ENCODE measurements at places on chromosomes 11 and 22.
A peak's percentile ranks its signal among the peaks of the same experiment; 100 is the strongest.

- no peak for DNase-seq
These were observed 128.8 kb downstream of the ST3GAL4 start for GRCh38 chr11:126484266-126484665.

- no peak for DNase-seq
These were observed 51.8 kb downstream of the ALX4 start for GRCh38 chr11:44258190-44258489.

DNA sequence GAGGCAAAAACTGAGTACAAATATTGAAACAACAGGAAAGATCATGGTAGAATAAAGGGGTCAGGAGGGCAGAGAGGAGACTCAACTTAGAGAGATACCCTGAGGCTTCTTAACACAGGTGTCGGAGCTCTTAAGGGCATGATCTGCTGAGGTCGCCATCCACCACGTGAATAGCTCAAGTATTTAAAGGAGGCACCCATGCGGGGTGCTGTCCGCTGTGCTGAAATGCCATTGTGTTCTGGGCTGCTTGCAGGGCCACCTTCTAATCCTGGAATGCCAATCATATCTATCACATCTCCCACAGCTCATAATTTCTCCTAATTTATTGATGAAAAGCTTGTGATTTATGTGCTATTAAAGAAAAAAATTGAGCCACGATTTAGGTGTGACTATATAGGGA lies 90.2 kb downstream of the SEZ6L start:
- DNase-seq = peak; percentile 11

- no peak for DNase-seq
These were observed 85.7 kb downstream of the NECTIN1 start for GRCh38 chr11:119643212-119643875.

GRCh38 chr11:85086504-85087284 lies 540.5 kb downstream of the DLG2 start:
- no peak for DNase-seq

DNA sequence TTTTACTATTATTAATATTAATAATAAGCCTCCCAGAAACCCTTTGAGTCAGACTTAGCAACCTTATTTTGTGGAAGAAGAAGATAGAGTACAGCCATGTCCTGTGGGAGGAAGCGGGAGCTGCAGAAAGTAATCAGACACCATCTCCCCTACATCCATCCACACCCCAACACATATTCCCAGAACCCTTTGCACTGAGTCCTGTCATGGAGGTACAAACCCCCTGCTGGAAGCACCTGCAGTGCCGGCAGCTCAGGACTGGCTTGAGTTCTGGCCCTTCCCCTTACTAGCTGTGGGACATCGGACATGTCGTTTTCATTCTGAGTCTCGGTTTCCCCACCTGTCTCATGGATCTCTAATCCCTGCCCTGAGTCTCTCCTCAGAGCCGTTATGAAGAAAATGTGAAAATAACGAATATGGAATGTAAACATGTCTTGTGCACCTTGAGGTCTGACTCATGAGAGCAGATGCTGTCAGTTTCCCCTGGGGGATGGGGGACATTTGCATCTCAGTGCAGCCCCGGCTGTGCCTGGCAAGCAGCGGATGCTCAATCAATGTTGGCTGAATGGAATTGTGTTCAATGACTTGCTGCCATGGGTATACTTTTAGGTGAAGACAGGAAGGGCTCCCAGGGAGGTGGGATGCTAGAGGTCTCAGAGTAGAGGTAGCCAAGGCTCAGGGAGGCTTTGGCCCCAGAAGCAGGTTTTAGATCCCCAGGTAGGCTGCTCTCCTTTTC lies 45.4 kb downstream of the TP53I11 start:
- DNase-seq = no peak

GRCh38 chr11:69259096-69259495 lies 34.9 kb upstream of the MYEOV start:
- DNase-seq = no peak

GRCh38 chr11:128921793-128922192 lies 20.9 kb downstream of the TP53AIP1 start:
- DNase-seq = no peak

- no peak for DNase-seq
These were observed 8.5 kb downstream of the BIK start for GRCh38 chr22:43118953-43119458.

GRCh38 chr11:111299101-111300026 lies 1.0 kb downstream of the POU2AF3 start:
- DNase-seq = peak; percentile 58

DNA sequence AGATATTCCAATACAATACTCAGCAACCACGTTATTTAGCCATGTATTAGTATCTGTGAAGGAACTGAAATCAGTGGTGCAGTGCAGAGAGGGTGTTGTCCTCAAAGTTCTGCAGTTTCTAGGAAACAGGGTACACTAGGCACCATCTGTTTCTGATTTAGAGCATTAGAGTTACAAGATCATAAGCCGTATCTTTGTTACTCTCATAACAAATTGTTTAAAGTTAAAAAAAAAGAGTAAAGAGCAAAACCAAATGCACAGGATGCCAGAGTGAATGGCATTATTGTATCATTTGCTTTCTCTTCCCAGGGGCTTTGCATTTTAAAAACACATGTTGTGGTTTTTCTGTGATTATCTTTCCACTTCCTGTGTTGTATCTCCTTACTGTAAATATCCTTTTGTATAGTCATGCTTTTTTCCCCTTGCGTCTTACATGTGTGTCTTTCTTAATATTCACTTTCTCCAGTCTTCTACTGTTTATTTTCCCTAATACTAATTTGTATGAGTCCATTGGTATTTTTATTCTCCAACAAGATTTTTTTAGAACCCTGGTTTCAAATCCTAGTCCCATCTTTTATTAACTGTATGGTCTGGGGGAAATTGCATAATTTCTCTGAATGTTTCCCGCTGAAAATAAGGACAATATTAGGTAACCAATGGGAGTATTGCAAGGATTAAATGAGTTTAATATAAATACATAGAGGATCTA lies 15.2 kb upstream of the NUP160 start:
- DNase-seq = no peak

DNA sequence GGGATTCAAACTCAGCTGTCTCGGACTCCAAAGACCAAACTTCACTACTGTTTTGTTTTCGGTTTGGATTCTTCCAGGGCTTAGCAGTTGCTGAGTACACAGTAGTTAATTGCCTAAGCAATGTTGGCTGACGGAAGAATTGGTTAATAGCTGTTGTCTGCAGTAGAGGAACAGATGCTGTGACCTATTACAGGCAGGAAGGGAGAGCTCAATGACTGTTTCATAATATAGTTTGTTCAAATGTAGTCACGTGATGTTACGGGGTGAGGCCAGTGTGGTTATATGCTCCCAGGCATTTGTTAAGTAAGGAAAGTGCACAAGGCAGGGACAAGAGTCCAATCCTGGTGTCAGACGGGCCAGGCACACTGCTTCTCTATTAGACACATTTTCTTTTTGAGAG lies 222.6 kb upstream of the CCDC90B start:
- DNase-seq = no peak

DNA sequence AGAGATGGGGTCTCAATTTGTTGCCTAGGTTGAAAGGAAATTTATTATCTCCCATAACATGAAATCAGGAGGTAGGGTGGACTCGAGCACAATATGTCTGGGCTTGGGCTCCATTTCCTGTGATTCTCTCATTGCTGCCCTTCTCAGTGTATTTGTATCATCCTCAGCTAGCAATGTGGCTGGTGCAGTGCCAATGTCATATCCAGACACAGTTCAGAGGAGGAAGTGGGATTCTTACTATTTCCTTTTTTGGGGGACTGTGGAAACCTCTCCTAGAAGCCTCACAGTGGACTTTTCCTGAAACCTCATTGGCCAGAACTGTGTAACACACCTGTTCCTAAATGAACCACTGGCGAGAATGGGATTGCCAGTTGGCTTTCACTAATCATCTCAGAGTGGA lies 21.0 kb upstream of the SWAP70 start:
- no peak for DNase-seq

DNA sequence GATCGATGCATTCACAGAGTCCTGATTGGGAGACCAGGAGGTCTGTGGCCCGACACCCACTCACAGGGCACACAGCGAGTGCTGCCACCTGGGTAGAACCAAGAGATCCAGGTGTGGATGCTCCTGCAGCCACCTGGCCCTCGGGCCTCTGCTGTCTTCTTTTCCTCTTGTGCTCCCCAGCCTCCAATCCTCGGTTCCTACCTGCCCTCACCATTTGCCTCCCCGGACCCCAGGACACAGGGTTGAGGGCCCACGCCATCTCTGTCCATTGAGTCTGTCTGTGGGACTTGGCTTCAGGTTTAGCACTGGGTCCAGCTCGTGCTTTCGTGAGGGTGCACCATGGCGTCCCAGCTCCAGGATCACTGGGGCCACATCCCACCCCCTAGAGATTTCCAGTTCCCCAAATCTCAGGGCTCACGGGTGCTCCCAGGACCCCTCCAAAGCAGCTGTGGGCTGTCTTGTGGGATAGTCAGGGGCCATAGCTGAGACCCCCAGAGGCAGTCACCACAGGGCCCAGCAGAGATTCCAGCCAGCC lies 591.1 kb downstream of the BRD1 start:
- DNase-seq = no peak

GRCh38 chr11:70477176-70477575 lies 78.8 kb downstream of the CTTN start:
- no peak for DNase-seq

- DNase-seq = no peak
These were observed 4.0 kb downstream of the APOL4 start for GRCh38 chr22:36197514-36198146.

- DNase-seq = no peak
These were observed 28.1 kb upstream of the CHORDC1 start for GRCh38 chr11:90250970-90251369.

GRCh38 chr11:43871051-43871450 lies 9.6 kb upstream of the ALKBH3 start:
- DNase-seq = no peak

DNA sequence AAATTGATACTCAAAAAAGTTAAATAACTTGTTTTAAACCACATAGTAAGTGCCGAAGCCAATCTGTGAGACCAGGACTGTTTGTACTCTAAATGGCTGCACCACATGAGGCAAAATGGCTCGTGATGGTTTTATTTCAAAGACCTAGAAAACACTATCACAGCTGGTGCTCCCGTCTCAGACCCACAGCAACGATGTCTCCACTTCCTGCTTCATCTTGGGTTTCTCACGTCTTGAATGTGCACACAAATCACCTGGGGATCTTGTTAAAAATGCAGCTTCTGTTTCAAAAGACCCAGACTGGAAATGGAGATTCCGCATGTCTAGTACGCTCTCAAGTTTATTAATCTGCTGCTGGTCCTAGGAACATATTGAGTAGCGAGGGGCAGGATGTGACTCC lies 1.2 kb downstream of the CD3E start:
- DNase-seq = no peak

- DNase-seq = no peak
These were observed 111.9 kb upstream of the TOP3B start for GRCh38 chr22:22094514-22094913.

DNA sequence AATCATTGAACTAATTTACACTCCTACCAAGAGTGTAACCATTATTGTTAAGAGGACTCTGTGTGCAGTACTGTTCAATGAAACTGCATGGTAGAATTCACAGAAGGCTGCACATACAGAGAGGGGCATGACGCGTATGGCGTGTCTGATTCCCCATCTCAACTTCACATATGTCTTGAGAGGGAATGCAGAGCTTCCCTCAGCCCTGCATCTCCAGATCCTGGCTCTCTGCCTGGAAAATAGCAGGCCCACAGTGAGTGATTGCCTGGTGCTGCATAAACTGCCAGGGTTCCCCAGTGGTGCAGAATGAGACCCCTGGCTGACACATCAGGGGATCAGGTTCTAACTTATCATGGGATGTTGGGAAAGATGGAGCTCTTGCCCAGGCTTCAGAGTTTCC lies 260.2 kb upstream of the ISX start:
- no peak for DNase-seq

GRCh38 chr22:37981282-37982011 lies 2.9 kb downstream of the SOX10 start:
- DNase-seq = no peak

GRCh38 chr22:47352920-47353700 lies 590.7 kb downstream of the TBC1D22A start:
- no peak for DNase-seq

- no peak for DNase-seq
These were observed 15.6 kb downstream of the NPTXR start for GRCh38 chr22:38828191-38828590.

- DNase-seq = no peak
These were observed 140.4 kb downstream of the WNT7B start for GRCh38 chr22:45836418-45837169.

GRCh38 chr11:46609386-46609785 lies 7.6 kb downstream of the HARBI1 start:
- no peak for DNase-seq

- peak; percentile 67 for DNase-seq
These were observed 20.5 kb upstream of the SCGB1A1 start for GRCh38 chr11:62398011-62398994.

DNA sequence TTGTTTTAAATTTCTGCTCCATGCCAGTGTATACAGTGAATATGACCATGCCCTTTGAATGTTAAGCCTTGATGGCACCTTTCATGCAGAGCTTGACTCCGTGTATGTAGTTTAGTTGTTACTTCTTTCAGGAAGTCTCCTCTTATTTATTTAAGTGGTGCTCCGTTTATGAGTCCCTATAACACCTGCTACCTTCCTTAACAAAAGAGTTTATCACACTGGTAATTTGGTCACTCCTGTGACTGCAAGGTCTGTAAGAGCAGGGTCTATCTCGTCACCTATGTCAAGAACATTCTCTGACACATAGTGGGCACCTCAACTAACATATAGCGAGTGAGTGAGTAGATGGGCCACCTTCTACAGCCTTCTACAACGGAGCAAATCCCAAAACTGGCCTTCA lies 152.5 kb downstream of the CCDC34 start:
- no peak for DNase-seq

DNA sequence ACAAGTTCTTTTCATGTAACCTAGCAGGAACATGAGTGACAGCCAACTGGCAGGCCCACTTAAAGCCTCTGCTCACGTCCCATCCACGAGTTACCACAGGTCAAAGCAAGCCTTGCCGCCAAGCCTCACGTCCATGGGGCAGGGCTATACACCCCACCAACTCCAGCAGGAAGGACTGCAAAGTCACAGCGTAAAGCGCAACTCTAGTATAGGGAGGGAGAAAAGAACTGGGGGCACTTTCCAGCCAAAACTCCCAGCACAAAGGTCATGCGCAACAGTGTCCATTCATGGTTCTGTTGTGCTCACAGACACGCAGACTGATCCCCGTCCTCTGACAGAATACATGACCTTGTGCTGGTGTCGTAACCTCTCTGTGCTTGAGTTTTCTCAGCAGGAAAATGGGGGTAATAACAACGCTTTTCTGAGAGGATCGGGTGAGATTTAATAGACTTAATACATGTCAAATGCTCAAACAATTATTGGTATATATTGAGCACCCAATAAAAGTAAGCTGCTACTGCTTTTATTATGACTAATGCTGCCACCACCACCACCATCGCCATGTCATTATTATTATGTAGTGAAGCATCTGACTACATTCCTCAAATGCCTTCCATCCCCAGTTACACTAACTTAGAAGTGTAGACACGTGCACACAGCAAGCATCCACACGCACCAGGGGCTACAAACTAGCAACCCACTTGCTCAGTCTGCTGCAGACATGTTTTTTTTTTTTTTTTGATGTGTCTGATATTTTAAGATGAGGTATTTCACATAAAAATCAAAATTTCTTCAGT lies 104.4 kb upstream of the PARVA start:
- no peak for DNase-seq

GRCh38 chr22:31944700-31945442 lies 536 bp downstream of the YWHAH start:
- DNase-seq = peak; percentile 16

GRCh38 chr11:69943066-69943465 lies 123.8 kb upstream of the FGF3 start:
- DNase-seq = peak; percentile 51

All from A549 (cell line).